ENCODE measurements at places on chromosomes 3 and 15. TPM values are rescaled to one million over a fixed set of nuclear protein-coding genes. Genes with fewer than 3 reads are reported as not detected.

Gene MINAR1
- polyA plus RNA-seq: 0.06 TPM

Gene SPINK8
- polyA plus RNA-seq: not detected

Gene FOXB1
- polyA plus RNA-seq: not detected

Gene CNTN6
- polyA plus RNA-seq: not detected

Gene SACM1L
- 11.5 TPM for polyA plus RNA-seq

Gene CAND2
- 0.19 TPM for polyA plus RNA-seq

Gene MCTP2
- polyA plus RNA-seq: 19.5 TPM

Gene ADAMTS17
- polyA plus RNA-seq: 0.24 TPM

Gene C3orf62
- 2.4 TPM for polyA plus RNA-seq

Gene UCN2
- polyA plus RNA-seq: 9.9 TPM

Gene SLC28A2
- not detected for polyA plus RNA-seq

Gene GPR149
- polyA plus RNA-seq: not detected

Gene BNIP2
- 51.8 TPM for polyA plus RNA-seq

Gene TGM5
- polyA plus RNA-seq: not detected

Gene BFSP2
- not detected for polyA plus RNA-seq

Gene GALNT15
- polyA plus RNA-seq: 0.05 TPM

Gene IL5RA
- polyA plus RNA-seq: not detected

Gene KATNBL1
- 15.4 TPM for polyA plus RNA-seq

Gene HRG
- 0.20 TPM for polyA plus RNA-seq

Gene GOLGA8S
- polyA plus RNA-seq: not detected

Gene AGBL1
- polyA plus RNA-seq: not detected

Gene SEC22C
- polyA plus RNA-seq: 34.2 TPM

Gene PYGO1
- 0.19 TPM for polyA plus RNA-seq

Gene HDDC3
- polyA plus RNA-seq: 12.7 TPM

Gene GPR160
- polyA plus RNA-seq: 0.33 TPM

Gene CYP11A1
- not detected for polyA plus RNA-seq

Gene CCDC13
- 0.15 TPM for polyA plus RNA-seq

Gene CFAP100
- polyA plus RNA-seq: not detected

Gene AADAC
- not detected for polyA plus RNA-seq

Gene CAMK1
- 2.4 TPM for polyA plus RNA-seq

Gene PRSS50
- polyA plus RNA-seq: not detected

Gene RTP3
- not detected for polyA plus RNA-seq

Gene KCNAB1
- polyA plus RNA-seq: not detected

Data from mammary epithelial cell (primary cell).